ENCODE measurements at places on chromosomes 2 and 18.

- no peak for DNase-seq
These were observed 124.8 kb downstream of the ZNF516 start for GRCh38 chr18:76370201-76370600.

- no peak for DNase-seq
These were observed 37.5 kb upstream of the TTN start for GRCh38 chr2:178844701-178845100.

DNA sequence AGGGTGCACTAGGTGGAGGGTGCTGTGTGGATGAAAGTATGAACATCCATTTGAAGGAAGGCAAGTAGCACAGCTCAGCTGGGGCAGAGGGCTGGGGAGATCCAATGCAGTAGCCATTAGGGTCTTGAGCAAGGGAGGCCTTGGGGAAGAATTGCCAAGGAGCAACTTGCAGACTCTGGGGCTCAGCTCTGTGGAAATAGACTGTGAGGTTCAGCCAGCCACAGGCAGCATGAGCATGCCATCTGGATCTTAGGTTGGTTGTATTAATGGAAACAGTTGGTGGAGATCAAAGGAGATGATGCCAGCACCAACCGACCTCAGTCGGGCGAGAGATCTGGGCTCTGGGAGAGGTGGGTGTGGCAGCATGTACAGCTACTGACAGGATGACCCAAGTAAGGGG is 5.6 kb downstream of the ZAP70 start:
- DNase-seq = no peak

GRCh38 chr2:5290900-5291546 is 401.2 kb upstream of the SOX11 start:
- DNase-seq = no peak

- no peak for DNase-seq
These were observed 40.7 kb downstream of the ONECUT2 start for GRCh38 chr18:57475903-57476302.

DNA sequence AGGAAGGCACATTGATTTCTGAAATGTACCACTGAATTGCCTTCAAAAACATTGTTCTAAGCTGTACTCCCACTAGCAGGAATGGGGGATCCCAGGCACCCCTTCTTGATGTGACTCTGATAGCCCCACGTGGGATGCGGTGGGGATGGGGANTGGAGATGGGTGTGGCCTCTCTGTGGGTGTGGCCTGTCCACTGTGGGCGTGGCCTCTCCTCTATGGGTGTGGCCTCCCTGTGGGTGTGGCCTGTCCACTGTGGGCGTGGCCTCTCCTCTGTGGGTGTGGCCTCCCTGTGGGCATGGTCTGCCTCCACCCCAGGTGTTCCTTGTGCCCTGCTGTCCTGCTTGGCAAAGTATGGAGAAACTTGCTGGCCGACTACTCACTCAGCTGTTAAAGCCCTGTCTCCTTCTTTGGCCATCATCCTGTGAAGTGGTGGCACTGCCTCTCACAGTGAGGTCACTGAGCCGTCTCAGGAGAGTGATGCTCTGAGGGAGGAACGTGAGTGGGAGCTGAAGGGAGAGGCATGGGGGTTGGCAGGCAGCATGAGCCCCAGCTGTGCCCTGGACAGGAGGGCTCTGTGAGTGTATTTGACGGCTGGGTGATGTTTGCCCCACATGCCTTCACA is 6.7 kb upstream of the PARD6G start:
- DNase-seq = peak; percentile 32

DNA sequence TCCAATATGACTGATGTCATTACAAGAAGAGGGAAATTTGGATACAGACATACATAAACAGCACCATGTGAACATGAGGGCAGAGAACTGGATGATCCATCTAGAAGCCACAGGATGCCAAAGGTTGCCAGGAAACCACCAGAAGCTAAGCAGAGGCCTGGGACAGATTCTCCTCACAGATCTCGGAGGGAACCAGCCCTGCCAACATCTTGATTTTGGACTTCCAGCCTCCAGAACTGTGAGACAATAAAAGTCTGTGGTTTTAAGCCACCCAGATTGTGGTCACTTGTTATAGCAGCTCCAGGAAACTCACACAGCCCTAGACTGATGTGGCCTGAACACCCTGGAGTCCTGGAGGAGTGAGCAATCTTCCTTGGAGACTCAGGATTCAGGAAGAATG is 351.6 kb downstream of the EIPR1 start:
- DNase-seq = no peak

DNA sequence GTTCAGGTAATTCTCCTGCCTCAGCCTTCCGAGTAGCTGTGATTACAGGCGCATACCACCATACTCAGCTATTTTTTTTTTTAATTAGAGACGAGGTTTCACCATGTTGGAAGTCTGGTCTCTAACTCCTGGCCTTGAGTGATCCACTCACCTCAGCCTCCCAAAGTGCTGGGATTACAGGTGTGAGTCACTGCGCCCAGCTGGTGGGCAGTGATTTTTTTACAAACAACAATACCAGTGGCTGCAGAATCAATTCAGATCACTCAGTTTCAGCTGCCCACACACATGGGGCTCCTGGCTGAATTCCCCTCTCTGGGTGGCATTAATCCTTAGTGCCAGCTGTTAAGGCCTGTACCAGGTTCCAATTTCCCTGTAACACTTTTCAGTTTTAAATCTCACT is 13.3 kb upstream of the CYRIA start:
- DNase-seq = no peak

- DNase-seq = no peak
These were observed 249.4 kb upstream of the SLC14A2 start for GRCh38 chr18:45365835-45366234.

DNA sequence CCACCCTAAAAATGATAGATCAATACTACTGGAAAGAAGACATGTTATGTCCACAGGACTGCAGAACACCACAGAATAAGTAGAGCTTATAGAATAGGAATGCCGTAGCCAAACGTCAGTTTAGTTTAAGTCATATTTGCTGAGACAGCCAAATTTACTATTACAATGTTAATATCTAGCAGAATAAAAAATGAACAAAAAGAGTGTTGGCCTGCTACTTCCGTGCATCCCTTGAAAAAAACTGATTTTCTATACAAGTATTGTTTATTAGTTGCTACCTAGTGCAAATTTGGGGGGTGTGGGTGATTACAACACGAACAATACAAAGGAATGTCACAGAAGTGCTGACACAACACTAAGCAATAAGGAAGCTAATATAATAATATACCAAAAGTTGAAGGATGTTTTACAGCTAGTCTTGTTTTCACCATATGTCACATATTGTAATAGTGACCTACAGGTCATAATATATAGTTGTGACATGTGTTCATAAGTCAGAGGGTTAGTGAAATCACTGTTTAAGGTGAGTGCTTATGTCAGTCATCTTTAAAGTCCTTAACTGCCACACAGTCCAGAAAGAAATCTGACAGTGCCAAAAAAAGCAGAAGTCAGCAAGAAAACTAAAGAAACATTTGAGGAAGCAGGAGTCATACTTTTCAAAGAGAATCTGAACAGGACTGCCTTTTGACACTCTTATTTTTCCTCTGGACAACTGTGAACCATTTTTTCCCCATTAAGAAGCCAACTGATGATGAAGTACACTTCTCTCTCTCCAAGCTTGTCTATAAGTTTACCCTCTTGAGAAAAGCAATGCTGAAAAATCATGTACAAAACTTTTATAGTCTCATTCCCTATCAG is 376.4 kb downstream of the ZEB2 start:
- no peak for DNase-seq

DNA sequence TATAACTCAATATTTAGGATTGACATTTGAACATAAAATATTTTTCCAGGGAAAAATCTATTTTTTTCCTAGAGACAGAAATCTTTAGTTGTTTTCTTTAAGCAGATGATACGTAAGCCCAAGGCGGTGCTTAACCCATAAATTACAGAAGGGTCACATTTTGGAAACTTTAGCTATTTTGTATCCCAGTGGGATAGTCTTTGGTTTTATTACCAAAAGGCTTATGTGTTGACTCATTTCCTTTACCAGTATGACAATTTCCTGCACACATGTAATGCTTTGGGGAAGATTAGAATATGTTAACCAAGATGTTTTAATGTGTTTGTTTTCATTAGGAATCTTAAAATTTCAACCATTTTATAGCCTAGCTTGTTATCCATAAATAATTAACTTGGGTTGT is 24.8 kb downstream of the DYNC1I2 start:
- no peak for DNase-seq

DNA sequence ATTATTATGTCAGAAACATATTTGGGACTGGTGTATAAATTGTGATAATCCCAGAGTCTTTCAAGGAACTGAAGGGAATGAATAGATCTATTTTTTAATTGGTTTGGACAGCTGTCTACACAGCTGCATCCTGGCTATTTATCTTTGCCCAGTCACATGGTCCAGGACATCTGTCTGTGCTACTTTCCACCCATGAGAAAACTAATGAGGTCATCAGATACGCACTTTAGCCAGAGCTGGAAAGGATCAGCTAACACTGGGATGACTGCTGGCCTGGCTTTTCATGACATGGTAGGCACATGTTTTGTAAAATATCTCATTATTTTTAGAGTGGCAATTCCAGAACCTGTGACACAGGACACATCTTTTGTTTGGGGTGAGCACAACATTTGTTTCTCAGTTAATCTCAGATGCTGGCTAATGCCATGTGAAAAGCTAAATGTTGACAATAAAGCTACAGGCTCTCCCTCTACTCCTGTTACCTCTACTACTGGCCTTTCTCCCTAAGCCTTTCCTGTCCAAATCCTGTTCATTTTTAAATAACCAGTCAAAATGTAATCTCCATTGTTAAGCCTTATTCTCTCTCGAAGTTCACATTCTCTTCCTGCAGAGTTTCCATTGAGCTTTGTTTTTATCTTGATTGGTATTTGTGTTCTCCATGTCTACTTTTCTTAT is 500.7 kb downstream of the RIT2 start:
- no peak for DNase-seq

- DNase-seq = no peak
These were observed 22.6 kb downstream of the CROCC2 start for GRCh38 chr2:240928476-240929363.

GRCh38 chr2:129396980-129397599 is 582.4 kb upstream of the RAB6C start:
- DNase-seq = no peak

DNA sequence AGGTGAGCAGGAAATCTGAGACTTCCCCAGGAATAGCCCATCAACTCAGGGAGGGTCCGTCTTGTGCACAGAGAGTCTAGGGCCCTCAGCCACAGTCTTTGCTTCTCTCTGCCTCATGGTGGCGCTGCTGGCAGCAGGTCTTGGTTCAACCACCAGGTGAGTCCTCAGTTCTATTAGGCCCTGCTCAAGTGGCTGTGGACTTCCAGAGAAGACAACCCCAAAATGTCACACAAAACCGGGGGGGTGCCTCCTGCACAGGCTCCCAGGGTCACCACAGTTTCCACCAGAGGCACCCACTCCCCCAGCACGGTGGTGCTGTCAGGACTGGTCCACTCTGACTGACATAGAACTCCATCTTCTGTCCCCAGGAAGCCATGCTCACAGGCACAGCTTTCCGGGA is 2.4 kb upstream of the CHRNG start:
- no peak for DNase-seq

GRCh38 chr2:207241198-207241597 is 75.5 kb upstream of the KLF7 start:
- no peak for DNase-seq

Measured in stimulated activated CD4-positive, alpha-beta T cell treated with anti-CD3 and anti-CD28 coated beads, Interleukin-2, amount 100 ng/mL, for 48 hours (primary cell).